ENCODE measurements at places on chromosomes 6 and 20. TPM values are rescaled to one million over a fixed set of nuclear protein-coding genes. Genes with fewer than 3 reads are reported as not detected.

PSMB1 gene
- total RNA-seq = 149 TPM

ENPP5 gene
- total RNA-seq = 1.2 TPM

LGSN gene
- not detected for total RNA-seq

PRND gene
- total RNA-seq = not detected

METTL24 gene
- 1.5 TPM for total RNA-seq

LINC00237 gene
- total RNA-seq = not detected

OPRL1 gene
- total RNA-seq = 2.9 TPM

BCAS4 gene
- 5.5 TPM for total RNA-seq

ADTRP gene
- not detected for total RNA-seq

POPDC3 gene
- 10.9 TPM for total RNA-seq

HSPA1B gene
- 93.9 TPM for total RNA-seq

SLC24A3 gene
- 9.7 TPM for total RNA-seq

NRSN1 gene
- total RNA-seq = 5.7 TPM

C6orf118 gene
- not detected for total RNA-seq

MOG gene
- not detected for total RNA-seq

RIPOR3 gene
- total RNA-seq = not detected

OTOR gene
- not detected for total RNA-seq

SYS1 gene
- total RNA-seq = 17.7 TPM

PAK5 gene
- total RNA-seq = 6.8 TPM

INSM1 gene
- total RNA-seq = 332 TPM

GSTA2 gene
- not detected for total RNA-seq

MUC21 gene
- not detected for total RNA-seq

UNC5CL gene
- 1.0 TPM for total RNA-seq

MOXD1 gene
- not detected for total RNA-seq

LRRN4 gene
- not detected for total RNA-seq

RWDD1 gene
- 47.4 TPM for total RNA-seq

CDSN gene
- not detected for total RNA-seq

SDHAF4 gene
- total RNA-seq = 9.0 TPM

PACSIN1 gene
- 0.47 TPM for total RNA-seq
